ENCODE measurements at places on chromosomes 7 and 10.

DNA sequence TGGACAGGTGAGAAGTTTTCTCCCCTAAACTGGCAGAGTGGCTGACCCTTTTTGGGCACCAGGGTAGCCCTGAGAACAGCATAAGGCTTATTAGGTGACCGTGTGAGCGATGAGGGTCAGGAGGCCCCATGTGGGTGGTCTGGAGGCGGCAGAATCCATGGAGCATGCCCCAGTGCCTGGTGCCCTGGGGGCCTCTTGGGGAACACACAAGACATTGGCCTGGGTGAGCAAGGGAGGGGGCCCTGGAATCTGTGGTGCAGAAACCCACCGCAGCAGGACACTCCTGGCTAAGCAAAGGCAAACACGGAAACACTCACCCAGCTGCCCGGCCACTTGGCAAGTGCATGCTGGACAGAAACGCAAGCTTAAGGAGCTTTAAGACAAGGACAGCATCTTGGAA is 29.5 kb downstream of the YKT6 start:
- no peak for DNase-seq

- peak; percentile 7 for DNase-seq
Observed at GRCh38 chr10:124221356-124222317, 128.2 kb upstream of the CHST15 start.

- no peak for DNase-seq
Observed at GRCh38 chr7:112707655-112708054, 82.5 kb downstream of the TMEM168 start.

DNA sequence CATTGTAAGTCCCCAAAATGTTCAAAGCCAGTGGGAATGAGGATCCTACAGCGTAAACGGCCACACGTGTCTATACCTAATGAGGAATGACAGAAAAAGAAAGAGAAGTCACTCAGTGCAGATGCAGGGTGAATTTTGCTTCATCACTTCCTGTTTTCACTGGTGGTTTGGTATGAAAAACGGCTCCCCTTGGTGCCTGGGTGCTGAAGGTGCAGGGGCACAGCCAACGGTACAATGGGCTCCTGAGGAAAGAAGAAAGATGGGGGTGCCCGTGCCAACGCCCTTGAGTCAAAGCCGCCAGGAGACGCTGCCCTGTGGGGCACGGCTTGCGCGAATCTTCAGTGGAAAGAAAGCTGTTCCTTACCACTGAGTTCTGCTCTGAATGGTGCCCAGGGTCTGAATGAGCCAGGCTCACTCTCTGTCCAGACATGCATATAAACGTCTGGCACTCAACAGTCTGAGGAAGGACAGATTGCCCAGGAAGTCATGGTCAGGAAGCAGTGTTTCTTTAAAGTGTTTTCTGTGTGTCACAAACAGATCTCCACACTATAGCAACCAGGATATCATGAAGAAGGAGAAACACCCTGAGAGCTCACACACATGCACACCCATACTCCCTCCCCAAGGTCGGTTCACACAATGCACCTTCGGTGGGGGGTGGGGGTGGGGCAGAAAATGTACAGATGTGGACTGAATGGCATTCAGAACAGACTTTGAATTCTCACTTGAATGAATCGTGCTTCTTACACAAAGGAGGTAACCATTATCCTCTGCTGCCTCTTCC is 105.8 kb downstream of the ELMO1 start:
- no peak for DNase-seq

GRCh38 chr7:15327001-15327400 is 234.8 kb downstream of the AGMO start:
- no peak for DNase-seq

GRCh38 chr10:110600487-110601101 is 33.1 kb downstream of the SMC3 start:
- peak; percentile 71 for DNase-seq

GRCh38 chr10:50312464-50313437 is 61.4 kb upstream of the ASAH2 start:
- DNase-seq, result peak; percentile 88

- DNase-seq, result no peak
Observed at GRCh38 chr7:54255242-54255641, 286.9 kb upstream of the VSTM2A start.

GRCh38 chr10:28743576-28743975 is 66.3 kb downstream of the BAMBI start:
- DNase-seq, result no peak

- no peak for DNase-seq
Observed at GRCh38 chr10:3866332-3866731, 81.3 kb upstream of the KLF6 start.

GRCh38 chr10:28808693-28809092 is 131.4 kb downstream of the BAMBI start:
- DNase-seq, result no peak

GRCh38 chr10:112663234-112664125 is 216.5 kb downstream of the VTI1A start:
- peak; percentile 70 for DNase-seq

GRCh38 chr10:62655337-62655994 is 149.1 kb upstream of the ADO start:
- no peak for DNase-seq

DNA sequence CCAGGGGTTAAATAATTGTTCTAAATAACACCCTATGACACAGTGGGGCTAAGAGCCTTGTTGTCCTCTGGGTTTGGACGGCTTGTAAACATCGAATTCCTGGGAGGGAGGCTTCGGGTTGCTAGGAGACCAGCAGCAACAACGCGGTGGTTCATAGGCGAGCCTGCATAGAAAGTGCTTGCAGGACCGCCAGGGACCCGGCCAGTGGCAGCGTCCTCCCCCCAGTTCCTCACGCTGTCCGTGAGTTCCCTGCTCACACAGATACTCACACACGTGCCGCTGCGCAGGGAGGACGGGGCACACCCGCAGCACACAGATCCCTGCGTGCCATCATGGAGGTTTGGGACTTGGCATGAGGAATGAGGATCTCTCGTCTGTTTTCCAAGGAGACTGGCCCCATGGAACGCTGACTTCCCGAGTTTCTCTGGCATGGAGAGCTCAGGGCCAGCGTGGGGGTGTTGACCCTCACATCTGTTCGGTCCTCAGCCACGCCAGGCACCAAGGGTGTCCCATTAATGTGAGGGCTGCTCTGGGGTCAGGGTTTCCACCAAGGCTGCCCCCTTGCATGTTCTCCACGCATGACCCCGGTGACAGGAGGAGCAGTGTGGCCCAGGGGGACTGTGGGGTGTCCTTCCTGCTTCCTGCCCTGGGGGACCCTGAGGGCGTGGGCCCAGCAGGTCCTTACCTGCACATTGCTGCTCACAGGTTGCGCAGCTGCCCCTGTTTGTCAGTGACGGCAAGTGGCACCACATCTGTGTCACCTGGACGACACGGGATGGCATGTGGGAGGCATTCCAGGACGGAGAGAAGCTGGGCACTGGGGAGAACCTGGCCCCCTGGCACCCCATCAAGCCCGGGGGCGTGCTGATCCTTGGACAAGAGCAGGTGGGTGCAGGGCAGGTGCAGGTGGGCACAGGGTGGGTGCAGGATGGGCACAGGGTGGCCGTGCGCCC is 9.7 kb downstream of the NPTX2 start:
- no peak for DNase-seq

DNA sequence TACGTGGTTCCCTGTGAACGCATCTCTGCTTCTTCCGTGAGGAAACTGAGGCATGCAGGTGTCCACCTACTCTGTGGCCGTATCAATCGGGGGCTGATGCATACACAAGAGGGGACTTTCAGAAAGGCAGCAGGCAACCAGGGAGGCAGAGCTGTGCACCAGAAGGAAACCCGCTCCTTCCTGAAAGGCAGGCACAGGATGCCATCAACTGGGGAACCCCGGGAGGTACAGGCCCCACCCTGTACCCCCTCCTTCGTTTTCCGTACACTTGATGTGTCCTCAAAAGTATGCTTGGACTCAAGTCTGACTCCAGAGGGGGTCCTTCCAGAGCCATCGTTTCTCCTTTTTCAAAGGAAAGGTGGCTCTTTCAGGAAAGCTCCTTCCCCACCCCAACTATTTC is 59.5 kb downstream of the ASB13 start:
- DNase-seq, result no peak

GRCh38 chr10:83214136-83214535 is 925.2 kb upstream of the GHITM start:
- DNase-seq, result no peak

DNA sequence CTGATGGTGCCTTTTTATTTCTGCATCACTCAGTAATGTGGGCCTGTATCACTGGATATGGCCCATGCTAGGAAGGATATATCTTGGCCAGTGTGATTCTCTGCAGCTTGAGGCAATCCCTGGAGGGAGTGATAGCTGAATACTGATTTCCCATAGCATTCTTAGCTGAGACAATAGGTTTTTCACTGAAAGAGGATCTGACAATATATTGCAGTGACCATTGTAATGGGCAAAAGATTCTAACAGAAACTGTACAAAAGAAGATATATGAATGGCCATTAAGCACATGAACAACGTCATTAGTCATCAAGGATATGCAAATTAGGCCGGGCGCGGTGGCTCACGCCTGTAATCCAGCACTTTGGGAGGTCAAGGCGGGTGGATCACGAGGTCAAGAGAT is 117.8 kb downstream of the KAT6B start:
- DNase-seq, result no peak

GRCh38 chr7:32477649-32477980 is 12.6 kb downstream of the LSM5 start:
- DNase-seq, result peak; percentile 14

- peak; percentile 2 for DNase-seq
Observed at GRCh38 chr10:23918839-23919238, 290.1 kb upstream of the KIAA1217 start.

DNA sequence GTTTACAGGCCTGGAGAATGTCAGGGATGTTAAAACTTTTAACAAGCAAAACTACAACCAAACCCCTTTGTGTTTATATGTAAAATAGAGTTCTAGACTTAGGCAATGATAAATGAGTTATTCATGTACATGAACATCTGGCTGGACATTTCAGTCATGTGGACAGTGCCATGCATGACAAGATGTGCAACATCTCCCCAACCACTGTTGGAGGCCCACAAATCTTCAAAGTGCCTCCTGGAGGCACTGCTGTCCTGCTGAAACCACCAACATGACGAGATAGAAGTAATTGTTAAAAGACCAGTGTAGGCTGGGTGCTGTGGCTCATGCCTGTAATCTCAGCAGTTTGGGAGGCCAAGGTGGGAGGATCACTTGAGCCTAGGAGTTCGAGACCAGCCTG is 18.4 kb downstream of the PPIA start:
- no peak for DNase-seq

DNA sequence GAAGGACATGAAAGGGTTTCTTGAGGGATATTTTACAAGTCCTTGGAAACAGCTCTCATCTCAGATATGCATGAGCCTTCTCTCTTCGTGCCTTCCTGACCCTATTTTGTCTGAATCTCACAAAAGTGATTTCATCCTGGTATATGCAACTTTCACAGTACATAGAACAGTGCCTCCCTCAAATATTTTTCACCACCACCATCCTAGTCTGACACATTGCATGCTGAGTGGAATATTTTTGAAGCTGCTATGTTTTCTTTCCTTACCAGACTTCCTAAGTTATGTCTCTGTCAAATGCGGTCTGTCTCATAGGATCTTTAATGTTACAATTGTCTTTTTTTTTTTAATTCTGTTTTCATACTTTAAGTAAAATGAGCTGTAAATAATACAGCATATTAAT is 673.3 kb upstream of the LRRN3 start:
- DNase-seq, result no peak

DNA sequence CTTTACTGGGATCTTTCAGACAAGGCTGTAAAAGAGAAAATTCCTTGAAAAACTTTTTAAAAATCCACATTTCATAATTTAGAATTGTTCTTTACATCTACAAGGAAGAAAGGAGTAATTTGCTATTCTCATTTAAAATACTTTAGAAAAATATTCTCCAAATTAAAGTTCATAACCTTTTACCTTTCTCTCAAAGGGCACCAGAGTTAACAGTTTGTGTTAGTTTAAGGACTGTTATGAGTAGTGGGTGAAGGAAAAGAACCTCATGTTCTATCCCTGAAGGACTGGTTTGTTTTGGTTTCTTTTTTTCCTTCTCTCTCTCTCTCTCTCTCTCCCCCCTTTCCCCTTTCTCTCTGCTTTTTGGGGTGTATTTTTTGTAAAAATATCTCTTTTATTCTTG is 4.1 kb downstream of the AGMO start:
- no peak for DNase-seq

DNA sequence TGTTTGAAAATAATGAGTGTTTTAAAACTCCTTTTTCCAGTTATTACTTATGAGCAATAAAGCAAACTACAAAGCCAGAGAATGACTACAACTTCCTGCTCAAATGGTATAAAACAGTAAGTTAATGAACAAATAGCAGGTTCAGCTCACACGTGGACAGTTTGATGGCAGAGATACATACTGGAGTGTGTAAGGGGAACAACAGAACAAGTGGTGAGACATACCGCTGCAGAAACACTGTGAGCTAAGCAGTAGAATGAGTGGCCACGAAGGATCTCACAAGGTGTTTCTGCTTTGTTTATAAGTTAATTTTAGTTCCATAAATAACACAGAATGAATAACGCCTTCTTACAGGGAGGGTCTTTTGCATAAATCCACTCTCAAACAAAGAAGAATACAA is 3.0 kb upstream of the MKX start:
- no peak for DNase-seq

GRCh38 chr10:114304017-114304570 is 65.0 kb downstream of the VWA2 start:
- DNase-seq, result peak; percentile 76

- no peak for DNase-seq
Observed at GRCh38 chr7:66297579-66297978, 92.4 kb downstream of the TPST1 start.

DNA sequence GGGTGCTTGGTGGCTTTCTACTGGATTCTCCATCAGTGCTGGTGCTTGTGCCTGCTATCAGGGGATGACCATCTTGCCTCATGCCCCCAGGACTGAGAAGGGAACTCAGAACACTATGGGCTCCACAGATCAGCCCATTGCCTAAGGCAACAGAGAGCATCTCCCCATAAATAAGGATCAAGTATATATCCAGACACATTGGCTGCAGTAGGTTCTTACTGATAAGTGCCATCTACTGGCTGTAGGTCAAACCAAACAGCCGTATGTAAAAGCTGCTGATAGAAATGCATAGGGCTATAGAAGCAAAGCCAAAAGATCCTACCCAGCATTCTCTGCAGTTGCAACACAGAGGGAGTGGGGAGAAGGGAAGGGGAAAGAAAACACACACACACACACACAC is 153.7 kb downstream of the CDK14 start:
- DNase-seq, result peak; percentile 36

DNA sequence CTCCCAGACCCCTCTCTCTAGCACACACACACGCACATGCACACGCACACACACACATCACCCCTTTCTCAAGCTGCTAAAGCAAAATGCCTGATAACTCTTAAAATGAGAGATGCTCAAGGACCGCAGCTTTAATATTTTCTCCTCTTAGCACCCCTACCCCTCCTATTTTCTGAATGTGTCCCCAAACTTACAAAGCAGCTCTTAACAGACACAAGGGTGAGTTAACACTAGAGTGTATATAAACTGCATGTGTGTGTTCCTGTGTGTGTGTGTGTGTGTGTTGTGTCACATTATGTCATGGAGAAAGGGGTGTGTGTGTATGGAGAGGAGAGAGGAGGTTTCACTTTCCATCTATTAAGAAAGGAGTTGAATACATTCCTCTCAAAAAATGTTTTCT is 1.3 kb downstream of the PTN start:
- no peak for DNase-seq

- DNase-seq, result no peak
Observed at GRCh38 chr10:121949451-121949850, 21.6 kb upstream of the ATE1 start.

- DNase-seq, result peak; percentile 94
Observed at GRCh38 chr10:69065406-69066361, 22.2 kb upstream of the SRGN start.
